Stimulated activated CD4-positive, alpha-beta T cell treated with anti-CD3 and anti-CD28 coated beads, Interleukin-1b, Interleukin-23, amount 100 ng/mL, for 1 hour (primary cell): ENCODE measurements at places on chromosomes 12 and 14.

GRCh38 chr14:59130462-59130861 is 58.0 kb upstream of the DAAM1 start:
- DNase-seq: no peak

DNA sequence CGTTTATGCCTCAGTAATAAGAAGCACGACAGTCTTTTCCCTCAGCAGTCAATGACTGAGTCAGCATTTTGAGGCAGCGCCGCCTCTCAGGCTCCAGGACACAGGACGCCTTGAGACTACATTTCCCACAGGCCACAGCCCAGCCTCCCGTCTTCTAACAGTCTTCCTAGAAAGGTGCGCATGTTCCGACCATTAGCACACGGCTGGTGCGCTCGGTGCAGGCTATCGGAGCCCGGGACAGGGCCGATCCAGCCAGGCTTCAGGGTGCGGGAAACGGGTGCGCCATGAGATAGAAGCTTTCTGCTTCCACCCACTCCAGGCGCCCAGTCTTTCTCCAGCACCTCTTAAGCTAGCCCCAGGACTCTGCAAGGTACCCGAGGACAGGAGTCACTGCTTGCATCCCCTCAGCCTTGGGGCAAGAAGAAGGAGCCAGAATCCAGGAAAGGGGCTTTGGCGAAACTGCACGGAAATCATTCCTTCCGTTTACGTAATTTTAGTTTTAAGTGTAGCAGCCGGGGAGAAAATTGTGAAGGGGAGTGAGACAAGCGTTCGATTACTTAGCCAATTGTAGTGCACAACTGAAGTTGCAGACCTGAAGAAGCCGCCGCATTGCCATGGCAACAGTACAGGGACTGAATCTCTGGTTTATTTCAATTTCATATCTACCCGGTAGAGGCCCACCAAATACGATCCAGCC is 54.0 kb downstream of the ZNF641 start:
- DNase-seq: peak; percentile 14

- no peak for DNase-seq
Observed at GRCh38 chr12:43806737-43807072, 588 bp upstream of the TWF1 start.

DNA sequence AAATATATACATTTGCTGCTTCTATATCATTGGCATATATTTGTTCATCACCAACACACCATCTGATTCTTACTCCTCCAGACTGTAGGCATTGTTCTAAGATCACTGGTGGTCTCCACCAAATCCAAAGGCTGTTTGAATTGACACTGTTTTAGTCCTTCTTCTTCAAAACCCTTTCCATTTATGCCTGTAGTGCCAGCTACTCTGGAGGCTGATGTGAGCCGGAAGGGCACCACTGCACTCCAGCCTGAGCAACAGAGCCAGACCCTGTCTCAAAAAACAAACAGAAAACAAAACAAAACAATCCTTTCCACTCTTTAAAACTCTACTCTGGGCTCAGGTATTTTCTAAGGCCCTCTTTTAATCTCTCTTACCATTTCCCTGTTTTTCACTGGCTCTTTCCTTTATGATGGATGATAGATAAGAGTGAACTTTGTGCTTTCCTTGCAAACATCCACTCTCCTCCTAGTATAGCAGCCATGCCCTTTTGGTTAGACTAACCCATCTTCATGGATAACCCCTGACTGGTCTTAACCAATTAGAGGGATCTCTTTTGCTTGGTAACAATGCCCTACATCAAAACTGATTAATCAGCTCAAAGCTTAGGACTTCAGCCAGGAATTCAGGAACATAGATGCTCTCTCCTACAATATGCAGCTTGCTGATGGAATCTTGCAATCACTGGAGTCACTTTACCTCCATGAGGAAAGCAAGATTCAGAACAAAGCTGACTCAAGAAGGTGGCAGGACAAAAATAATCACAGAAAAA is 24.9 kb downstream of the SPTSSA start:
- DNase-seq: no peak

- no peak for DNase-seq
Observed at GRCh38 chr12:89470741-89471509, 53.7 kb downstream of the GALNT4 start.

GRCh38 chr14:22319526-22320361 is 269.3 kb downstream of the DAD1 start:
- no peak for DNase-seq

DNA sequence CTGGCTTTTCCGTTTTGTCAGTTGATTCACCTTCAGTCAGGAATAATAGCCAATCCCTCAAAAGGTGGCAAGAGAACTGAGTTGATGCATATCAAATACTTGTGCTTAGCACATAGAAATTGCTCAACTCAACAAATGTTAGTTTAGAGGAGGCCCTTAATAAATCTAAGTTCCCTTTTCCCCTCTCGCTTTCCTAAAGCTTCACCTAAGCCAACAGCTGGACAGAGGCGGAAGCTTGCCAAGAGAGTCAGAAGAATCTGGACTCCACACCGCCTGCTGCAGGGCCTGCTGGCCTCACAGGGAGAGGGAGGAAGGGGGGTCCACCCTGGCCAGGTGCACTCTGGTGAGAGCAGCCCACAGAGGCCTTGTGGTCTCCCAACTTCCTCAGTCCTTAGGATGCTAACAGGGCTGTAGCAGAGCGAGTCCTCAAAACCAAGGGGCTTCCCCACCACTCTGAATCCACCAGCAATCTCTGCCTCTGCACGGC is 213.1 kb downstream of the CHST11 start:
- DNase-seq: no peak

GRCh38 chr14:35340616-35341453 is 48.7 kb downstream of the PSMA6 start:
- no peak for DNase-seq

DNA sequence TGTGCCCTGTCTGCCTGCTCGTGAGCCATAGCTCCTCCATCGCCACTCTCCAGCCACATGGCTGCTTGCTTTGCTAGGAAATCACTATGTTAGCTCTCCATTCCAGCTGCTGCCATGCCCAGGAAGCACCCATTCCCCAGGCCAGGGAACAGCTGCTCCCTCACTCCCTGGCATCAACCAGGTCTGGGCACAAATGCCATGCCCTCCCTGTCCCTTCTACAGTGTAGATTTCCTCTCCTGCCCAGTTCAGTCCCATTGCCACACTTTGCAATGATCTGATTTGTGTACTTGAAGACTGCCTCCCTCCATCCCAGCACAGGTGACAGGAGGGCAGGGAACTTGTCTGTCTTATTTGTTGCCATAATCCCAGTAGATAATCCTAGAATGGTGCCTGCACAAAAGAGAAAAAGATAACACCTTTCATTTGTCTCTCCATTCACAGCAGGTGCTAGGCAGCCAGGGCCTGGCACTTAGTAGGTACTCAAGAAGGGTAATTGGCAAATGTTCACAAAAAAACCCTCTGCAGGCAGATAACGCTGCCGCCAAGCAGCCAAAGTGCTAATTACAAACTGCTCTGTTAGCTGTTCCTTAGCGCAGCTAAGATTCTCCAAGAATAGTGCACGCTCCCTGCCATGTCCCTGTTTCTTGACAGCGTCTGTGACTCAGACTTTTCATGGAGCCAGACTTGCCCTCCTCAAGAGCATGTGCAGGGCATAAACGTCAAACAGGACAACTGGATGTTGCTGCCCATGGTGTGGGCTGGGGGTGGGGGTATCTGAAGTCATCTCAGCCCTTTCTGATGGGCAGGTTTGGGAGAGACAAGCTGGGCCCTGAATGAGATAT is 69.1 kb downstream of the ARL6IP4 start:
- no peak for DNase-seq

- no peak for DNase-seq
Observed at GRCh38 chr12:12521044-12521485, 41.6 kb downstream of the DUSP16 start.

DNA sequence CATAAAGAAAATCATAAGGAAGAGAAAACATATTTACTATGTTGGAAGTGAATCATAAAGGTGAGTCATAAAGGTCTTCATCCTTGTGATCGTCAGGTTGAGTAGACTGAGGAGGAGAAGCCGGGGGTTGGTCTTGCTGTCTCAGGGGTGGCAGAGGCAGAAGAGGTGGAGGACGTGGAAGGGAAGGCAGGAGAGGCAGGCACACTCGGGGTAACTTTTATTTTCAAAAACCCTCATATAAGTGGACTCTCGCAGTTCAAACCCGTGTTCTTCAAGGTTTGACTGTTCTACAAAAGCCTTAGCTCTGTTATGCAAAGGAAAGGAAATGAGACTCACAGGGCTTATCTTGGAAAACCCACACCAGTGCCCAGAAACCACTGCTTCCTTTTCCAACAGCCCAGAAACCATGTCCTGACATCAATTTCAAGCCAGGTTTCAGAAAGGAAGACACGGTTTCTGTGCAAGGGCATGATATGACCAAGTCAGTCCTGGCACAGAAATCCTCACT is 14.0 kb downstream of the SMCO2 start:
- DNase-seq: no peak

GRCh38 chr12:128312661-128313060 is 45.7 kb downstream of the TMEM132C start:
- DNase-seq: no peak

- DNase-seq: no peak
Observed at GRCh38 chr12:50603817-50604639, 99.2 kb downstream of the DIP2B start.

- DNase-seq: no peak
Observed at GRCh38 chr14:50560931-50561285, 963 bp downstream of the ATL1 start.

- DNase-seq: no peak
Observed at GRCh38 chr14:38201137-38201828, 6.4 kb upstream of the SSTR1 start.

DNA sequence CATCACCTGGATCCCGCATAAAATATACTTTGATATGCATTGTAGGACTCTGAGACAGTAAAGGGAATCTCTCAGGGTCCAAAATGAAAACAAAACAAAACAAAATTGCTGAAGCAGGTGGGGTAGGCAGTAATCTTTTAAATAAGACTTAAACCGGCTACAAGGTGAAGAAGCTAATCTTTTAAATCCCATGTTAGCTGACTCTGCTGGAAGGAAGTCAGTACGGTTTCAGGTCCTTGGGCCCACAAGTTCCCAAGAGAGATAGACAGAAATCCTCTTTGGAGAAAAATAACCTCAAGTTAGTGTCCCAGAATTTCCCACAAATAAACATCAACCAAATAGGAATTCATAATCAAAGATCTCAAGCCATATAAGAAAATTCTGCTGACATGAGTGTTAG is 5.0 kb upstream of the EPS8 start:
- DNase-seq: no peak

- no peak for DNase-seq
Observed at GRCh38 chr12:19894050-19894449, 454.8 kb downstream of the AEBP2 start.

GRCh38 chr14:33972583-33973081 is 21.8 kb upstream of the EGLN3 start:
- no peak for DNase-seq

DNA sequence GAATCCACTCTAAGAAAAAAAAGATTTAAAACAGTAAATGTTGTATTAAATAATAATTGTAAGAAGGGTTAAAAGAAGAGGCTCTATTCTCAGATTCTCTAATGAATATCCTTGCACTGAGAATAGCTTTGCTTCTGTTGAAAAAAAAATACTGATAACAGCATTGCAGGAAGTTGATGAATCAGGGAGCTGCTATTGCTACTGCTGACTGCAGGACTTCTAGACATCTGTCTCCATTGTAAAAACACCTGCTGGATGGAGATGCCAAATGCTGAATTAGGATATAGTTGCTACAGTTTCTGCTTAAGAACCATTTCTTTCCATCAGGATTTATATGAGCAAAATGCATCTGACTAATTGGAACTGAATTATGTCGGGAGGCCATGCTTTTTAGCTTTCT is 50.3 kb upstream of the ANP32D start:
- no peak for DNase-seq

DNA sequence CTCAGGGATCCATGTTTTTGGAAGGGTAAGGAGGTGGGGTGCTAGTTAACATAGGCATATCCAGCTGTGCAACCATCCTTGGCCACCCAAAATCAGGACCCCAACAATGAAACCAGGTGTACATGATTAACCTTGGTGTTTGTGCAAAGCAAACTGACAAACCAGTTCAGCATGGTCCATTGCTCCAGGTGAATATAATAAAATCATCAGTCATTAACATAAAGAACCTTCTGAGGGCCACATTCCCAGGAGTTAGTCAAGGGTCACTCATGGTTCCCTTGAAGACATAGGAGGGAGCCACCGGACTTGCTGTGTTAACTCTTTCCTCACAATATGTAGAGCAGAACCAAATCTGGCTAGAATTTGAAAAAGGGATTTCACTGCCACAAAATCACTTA is 17.8 kb downstream of the SLC38A2 start:
- DNase-seq: no peak

GRCh38 chr12:53287741-53288216 is 7.6 kb upstream of the PFDN5 start:
- peak; percentile 34 for DNase-seq

DNA sequence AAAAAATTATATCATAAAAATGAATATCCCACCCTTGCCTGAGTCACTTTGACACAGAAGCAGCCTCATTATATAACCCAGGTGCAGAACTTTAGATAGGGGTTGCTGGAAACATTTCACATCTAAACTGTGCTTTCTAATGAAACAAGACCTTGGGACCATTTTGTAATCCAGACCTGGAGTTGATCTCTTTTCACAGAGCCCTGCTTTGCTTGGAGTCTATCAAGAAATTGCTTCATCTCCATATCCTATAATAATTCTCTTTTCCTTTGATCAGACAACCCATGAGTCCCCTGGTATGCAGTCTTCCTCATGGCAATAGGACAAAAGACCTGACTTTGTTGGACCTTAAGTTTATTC is 76.3 kb downstream of the HSD17B6 start:
- DNase-seq: no peak

DNA sequence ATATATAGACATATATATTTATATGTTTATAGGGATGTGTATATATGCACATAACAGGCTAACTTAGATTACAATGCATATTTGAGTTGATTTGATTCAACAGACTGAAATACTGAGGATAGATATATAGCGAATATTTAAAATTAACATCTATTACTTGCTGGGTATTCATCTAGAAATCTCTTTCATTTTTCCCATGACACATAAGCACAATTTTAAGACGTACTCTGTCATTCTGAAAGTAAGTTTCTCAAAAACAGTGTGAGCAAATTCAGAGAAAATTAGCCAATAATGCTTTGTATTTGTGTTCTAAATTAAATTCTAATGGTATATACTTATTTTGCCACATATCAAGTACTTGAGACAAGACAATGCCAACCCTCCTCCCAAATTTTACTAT is 907.5 kb upstream of the MDGA2 start:
- DNase-seq: no peak

DNA sequence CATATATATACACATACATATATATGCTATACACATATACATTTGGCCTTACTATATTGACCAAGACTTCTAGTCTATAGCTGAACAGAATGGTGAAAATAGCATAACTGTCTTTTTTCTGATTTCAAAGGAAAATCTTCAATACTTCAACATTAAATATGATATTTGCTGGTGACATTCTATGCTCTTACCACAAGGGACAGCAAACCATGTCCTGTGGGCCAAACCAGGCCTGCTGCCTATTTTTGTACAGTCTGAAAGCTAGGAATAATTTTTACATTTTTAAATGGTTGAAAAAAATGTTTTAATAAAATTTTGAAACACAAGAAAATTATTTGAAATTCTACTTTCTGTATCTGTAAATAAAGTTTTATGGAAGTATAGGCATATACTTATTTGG is 63.6 kb downstream of the EML5 start:
- DNase-seq: no peak
